Esophagus squamous epithelium (tissue), 5 donors: ENCODE measurements at places on chromosomes 6 and 20. TPM values are rescaled to one million over a fixed set of nuclear protein-coding genes. Genes with fewer than 3 reads are reported as not detected.

DNA sequence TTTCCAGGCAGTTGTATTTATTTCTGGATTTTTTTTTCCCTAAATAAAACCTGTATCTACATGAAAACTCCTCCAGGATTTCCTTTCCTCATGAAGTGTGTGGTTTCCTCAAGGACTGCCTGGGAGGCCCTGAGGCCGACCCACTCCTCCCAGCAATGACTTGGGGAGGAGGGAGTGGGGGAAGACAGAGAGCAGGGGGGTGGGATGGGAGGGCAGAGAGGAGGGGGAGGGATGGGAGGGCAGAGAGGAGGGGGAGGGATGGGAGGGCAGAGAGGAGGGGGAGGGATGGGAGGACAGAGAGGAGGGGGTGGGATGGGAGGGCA lies 161.8 kb upstream of the AGPAT4 start:
- H3K4me3 ChIP-seq: no peak overlapping the region
- H3K4me1 ChIP-seq: peaks cover 31% of the 10 kb centered on the region
- peak overlapping the region; percentile 6 for H3K27ac ChIP-seq
- no peaks in the 10 kb centered on the region for H3K27me3 ChIP-seq
- DNase-seq: no peak

PPP1R16B gene
- 4.4 TPM for total RNA-seq

COL9A1 gene
- total RNA-seq: not detected

WFDC2 gene
- 37.7 TPM for total RNA-seq

DNA sequence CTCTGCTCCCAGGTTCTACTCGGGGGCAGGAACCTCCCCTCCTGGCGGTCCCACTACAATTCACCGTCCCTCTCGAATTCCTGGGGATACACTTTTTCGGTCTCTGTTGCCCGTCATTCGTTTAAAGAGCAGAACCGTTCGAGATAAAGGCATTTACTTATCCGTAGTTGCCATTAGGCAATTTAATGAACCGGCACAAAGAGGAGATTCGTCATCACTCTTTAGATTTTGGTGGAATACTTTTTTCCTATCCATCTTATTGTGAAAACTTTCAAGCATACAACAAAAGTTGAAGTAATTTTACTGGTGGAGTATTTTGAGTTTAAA lies 1.2 kb upstream of the CD24 start:
- DNase-seq: no peak
- H3K4me3 ChIP-seq: peak overlapping the region; percentile 70
- peaks cover 37% of the 10 kb centered on the region for H3K4me1 ChIP-seq

DNA sequence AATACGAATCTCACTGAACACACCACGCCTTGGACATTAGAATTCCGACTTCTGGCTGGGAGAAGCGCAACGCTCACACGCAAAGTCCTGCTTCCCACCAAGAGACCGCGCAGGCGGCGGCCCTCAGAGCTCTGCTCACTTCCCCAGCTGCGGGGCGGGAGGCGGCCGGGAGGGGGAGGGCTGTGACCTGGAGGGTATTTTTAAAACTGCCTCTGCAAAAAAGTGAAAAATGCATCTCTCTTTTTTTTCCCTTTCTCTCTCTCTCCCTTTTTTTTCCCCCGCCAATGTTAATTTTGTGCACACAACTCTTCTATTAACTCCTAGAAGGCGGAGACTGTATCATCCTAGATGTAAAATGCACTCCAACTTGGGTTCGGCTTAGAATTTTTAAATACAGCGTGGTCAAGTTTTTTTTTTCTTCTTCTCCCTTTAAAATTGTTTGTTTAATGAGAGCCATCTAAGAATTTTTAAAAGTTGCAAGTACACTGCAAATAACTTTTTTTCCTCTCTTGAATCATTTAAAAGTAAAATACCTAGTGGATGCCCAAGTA lies 66.4 kb downstream of the STX11 start:
- H3K27ac ChIP-seq: peak overlapping the region; percentile 91
- H3K4me1 ChIP-seq: peaks cover 31% of the 10 kb centered on the region
- peak overlapping the region; percentile 75 for H3K4me3 ChIP-seq
- peak; percentile 33 for DNase-seq
- no peaks in the 10 kb centered on the region for H3K27me3 ChIP-seq

- H3K27me3 ChIP-seq: no peaks in the 10 kb centered on the region
- no peak for DNase-seq
- no peak overlapping the region for H3K4me3 ChIP-seq
- H3K36me3 ChIP-seq: no peaks in the 10 kb centered on the region
Observed at GRCh38 chr6:113774127-113774825, 82.9 kb upstream of the MARCKS start.

GRCh38 chr6:144027932-144028587 lies 20.0 kb upstream of the PLAGL1 start:
- H3K27me3 ChIP-seq: no peaks in the 10 kb centered on the region
- H3K4me3 ChIP-seq: no peak overlapping the region
- H3K27ac ChIP-seq: no peak overlapping the region
- DNase-seq: no peak
- H3K4me1 ChIP-seq: no peaks in the 10 kb centered on the region

ZFP57 gene
- total RNA-seq: not detected
